ENCODE measurements at places on chromosomes 16 and 17. TPM values are rescaled to one million over a fixed set of nuclear protein-coding genes. Genes with fewer than 3 reads are reported as not detected.

The AOC3 gene
- 15.5 TPM for total RNA-seq

The CLEC18A gene
- 3.5 TPM for total RNA-seq

The AANAT gene
- not detected for total RNA-seq

The MT3 gene
- total RNA-seq = 0.77 TPM

The TMUB2 gene
- 37.3 TPM for total RNA-seq

The KRT36 gene
- total RNA-seq = not detected

The TBX2 gene
- 2.0 TPM for total RNA-seq

The PDILT gene
- total RNA-seq = not detected

The KRT13 gene
- not detected for total RNA-seq

The MARCHF10 gene
- not detected for total RNA-seq

The CDH15 gene
- total RNA-seq = not detected

- no peak for DNase-seq
Measured at GRCh38 chr16:53511403-53512280, 8.6 kb upstream of the AKTIP start.

- DNase-seq = no peak
Measured at GRCh38 chr17:38900978-38901656, 24.3 kb upstream of the LASP1NB start.

DNA sequence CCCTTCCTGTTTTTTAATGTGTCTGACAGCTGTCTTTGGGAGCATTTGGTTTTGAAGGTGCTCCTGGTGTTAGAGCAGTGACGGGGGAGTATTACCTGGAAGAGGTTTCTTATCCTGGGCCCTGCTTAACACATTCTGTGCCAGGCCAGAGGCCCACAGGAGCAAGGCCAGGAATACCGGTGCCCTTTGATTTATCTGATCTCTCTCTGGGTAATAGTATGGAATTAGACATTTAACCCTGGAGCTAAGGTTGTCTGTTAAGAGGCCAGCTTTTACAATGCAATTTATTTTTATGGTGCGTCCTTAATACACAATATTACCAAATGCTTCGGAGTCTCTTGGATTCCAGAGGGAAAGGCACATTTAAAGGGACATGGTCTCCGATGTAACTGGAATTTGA lies 37.2 kb upstream of the GSE1 start:
- DNase-seq = no peak

- DNase-seq = no peak
Measured at GRCh38 chr16:17358355-17358754, 112.4 kb downstream of the XYLT1 start.

DNA sequence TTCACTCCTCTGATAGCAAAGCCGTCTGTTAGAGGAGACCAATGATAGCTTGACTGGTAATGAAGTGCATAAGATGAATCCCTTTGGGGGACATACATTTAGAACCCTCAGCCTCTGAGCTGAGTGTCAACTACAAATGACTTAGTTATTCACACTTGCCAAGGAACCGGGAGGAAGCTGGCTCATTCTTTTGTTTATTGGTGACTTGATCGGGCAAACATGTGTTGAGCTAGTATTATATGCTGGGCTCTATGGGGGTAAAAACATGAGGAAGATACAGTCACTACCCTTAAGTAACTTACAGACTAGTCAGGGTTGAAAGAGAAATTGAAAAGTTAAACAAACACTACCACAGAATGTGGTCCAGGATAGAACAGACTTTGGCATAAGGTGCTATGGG lies 3.0 kb downstream of the CCL16 start:
- no peak for DNase-seq

- DNase-seq = no peak
Measured at GRCh38 chr17:29376667-29377270, 13.4 kb upstream of the TAOK1 start.

DNA sequence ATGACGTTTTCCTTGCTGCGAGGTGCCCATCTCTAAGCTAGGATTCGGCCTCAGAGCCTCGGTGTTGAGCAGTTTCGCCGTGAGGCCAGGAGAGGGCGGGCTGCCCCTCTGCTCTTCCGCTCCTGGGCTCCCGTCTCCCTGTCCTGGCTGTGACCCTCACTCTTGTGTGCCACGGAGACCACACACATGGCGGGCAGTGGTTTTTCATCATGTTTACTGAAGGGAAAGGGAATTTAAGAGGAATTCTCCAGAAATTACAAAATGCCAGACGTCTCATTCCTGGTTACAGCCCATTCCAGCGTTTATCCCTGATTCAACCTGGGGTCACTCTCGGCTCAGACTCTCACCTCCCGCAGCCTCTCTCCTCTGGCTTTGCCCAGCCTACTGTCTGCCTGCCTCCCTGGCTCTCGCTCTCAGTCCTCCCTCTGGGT lies 96.8 kb upstream of the ELAC2 start:
- DNase-seq = no peak

DNA sequence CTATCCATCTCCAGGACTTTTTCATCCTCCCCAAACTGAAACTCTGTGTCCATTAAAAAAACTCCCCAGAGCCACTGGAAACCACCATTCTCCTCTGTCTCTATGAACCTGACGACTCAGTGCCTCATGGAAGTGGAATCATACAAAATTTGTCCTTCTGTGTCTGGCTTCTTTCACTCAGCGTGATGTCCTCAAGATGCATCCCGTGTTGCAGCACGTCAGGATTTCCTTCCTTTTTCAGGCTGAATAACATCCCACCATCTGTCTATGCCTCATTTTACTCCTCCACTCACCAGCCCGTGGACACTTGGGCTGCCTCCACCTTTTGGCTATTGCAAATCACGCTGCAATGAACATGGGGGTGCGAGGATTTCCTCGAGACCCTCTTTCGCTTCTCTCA lies 12.6 kb upstream of the ALDH3A1 start:
- DNase-seq = peak; percentile 28

GRCh38 chr17:48563385-48563838 lies 14.7 kb downstream of the HOXB4 start:
- no peak for DNase-seq

GRCh38 chr17:16352303-16352666 lies 984 bp downstream of the CENPV start:
- DNase-seq = peak; percentile 37

- no peak for DNase-seq
Measured at GRCh38 chr16:22075776-22076175, 16.6 kb upstream of the VWA3A start.

DNA sequence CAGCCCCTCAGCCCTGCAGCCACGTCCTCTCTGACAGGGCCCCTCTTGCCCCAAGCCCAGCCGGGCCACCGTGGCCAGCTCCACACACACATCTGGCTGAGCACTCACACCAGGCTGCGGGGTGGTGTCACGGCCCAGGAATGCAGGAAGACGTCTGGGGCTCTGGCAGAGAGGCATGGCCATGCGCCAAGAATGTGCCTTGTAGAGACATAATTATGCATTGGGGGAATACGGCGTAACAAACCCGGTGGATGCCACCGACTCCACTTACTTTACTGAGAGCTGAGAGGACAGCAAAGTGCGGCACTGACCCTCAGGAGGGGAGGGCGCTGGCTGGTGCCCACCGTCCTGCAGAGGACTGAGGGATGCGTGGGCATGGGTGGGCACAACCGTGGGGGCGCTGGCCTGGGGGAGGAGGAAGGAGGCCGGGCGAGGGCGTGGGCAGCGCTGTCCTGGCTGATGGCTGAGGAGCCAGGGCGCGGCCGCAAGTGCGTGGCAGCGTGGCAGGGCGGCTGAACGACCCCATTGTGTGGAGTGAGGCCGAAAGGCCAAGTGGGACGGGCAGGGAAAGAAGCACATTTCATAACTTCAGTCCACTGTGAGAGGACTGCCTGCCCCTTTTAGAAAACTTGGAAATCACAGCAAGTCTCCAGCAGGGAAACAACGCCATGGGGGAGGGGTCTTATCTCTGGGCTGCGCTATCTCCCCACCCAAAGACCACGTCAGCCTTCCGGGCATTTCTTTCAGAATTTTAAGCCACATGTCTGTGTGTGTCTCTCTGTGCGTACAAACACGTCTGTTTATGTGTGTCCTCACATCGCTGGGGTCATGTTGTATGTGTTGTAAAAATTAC lies 30.6 kb downstream of the METRNL start:
- no peak for DNase-seq

DNA sequence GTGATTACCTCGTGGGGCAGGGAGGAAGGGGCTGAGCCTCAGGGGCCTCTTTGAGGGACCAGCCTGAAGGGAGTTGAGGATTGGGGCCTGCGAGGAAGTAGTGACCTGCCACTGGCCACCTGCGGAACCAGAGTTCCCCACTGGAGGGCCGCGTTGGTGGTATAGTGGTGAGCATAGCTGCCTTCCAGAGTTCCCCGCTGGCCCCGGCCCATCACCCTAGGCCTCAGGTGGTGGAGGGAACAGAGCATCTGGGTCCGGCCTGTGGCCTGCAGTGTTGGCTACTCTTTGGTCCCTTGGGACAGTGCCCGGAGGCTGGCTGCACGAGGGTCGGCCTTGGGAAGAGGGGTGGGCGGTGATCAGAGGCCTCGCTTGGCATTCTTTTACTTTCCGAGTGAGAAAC lies 20.5 kb downstream of the MGAT5B start:
- no peak for DNase-seq

DNA sequence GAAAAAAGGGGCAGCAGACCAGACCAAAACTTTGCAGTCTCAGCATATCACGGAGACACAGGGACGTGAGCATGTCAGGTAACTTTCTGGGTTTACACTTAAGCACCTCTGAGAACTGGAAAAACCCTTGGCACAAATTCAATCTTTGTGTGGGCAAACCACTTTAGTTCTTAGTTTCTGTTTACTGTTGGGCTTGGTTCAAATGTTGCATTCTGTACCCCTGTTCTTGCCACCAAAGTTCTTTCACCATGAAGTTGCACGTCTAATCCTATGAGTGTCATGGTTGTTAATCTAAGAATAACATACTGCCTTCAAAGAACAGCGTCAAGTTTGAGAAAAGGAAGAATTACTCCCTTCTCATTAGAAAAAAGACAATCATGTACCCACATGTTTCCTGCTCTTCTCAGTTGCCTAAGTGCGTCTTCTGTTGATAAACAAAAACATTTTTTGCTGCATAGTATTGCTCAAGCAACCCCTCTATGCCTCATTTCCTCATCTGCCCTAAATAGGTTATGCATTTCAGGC lies 11.6 kb downstream of the KRT33A start:
- DNase-seq = no peak

DNA sequence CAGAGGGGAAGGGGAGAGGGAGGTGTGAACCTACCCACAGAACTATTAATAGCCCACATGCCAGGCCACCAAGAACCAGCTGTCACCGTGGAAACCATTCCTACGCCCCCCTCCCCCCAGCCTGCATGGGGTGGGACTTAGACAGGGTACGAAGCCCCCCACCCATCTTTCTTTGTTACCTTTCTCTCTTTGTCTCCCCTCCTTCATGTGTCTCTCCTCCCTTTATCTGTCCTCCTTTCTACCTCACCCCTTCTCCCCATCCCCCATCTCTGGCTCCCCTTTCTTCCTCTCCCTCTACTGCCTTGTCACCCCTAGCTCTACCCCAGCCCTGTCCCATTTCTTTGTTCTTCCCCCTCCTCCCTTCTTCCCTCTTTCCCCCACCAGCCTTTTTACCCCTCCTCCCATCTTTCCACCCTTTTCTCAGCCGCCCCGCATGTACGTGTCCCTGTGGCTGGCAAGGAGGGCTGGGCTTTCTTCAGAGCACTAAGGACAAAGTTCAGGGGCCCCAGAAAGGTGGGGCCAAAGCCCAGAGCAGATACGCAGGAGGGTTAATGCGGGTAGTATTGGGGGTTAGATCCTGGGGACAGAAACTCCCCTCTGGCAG lies 8.0 kb downstream of the THRA start:
- DNase-seq = no peak

DNA sequence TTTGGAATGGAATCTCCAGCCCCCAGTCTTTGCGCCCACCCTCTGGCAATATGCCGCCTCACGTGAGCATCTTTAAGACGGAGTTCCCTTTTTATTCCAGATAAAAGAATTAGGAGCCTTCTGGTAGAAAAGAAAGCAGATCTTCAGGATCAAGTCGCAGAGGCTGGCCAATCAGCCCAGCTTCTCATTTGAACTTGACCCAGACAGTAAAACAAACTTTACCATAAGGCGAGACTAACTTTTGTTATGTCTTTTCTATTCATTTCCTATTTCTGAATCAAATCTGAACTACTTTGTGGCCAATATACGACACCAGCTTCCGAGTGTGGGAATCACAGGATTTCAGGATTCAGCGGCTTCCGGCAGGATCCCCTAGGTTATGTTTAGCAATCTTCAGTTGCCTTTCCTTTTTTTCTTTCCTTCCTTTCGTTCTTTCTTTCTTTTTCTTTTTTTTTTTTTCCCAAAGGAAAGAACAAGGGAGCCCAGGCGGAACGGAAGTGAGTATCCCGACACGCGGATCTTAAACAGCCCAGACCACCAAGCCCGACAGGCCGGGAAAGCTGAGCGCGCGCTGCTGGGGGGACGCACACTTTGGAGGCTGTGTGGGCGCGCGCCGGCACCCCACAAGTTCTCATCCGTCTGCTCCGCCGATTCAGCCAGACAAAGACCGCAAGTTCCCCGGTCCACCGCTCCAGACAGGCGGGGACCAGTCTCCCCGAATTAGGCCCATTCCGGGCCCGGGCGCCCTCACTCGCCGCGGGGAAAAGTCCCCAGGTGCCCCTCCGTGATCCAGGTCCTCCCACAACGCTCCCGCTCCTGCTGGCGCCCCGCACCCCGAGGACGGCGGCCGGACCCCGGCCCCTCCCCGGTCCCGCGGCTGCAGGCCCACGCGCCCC lies 633 bp downstream of the TBC1D16 start:
- DNase-seq = no peak

DNA sequence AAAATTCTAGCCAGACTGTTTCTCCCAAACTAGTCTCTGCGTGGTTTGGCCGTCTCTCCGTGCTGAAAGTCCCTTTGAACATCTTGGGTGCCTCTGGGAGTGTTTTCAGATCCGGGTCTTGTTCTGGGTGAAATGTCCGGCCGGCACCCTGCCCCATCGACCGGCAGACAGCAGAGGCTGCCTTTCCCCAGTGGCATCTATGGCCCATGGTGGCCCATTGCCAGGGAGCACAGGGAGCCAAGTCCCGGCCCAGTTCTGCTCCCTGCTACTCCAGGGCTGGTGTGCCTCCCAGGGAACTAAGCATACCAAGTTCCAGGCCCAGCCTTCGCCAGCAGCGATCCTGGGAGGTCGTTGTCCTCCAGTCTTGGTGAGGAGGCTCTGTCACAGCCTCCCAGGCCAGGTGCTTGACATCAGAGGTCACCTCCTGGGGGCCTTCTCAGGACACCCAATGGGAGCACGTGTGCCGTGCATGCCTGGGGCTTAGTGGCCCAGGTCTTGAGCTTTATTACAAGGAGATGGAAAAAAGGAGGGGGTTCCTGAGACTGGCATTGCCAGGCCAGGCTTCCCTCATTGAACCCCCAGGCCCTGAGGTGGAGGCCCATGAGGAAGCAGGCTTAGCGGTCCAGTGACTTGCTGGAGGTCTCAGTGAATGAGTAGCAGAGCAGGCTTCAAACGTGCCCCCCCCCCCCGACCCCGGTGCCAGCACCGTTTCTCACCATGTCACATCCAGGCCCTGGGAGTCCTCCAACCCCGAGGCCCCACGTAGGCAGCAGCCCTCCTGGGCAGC lies 54.0 kb downstream of the PGS1 start:
- DNase-seq = no peak

- no peak for DNase-seq
Measured at GRCh38 chr17:50252781-50253180, 21.5 kb upstream of the TMEM92 start.

- DNase-seq = no peak
Measured at GRCh38 chr16:73768786-73769203, 527.8 kb upstream of the PSMD7 start.

- DNase-seq = no peak
Measured at GRCh38 chr16:54602666-54603065, 316.1 kb upstream of the IRX3 start.

- no peak for DNase-seq
Measured at GRCh38 chr17:76080768-76081287, 1.8 kb downstream of the ZACN start.

GRCh38 chr16:54542805-54543505 lies 256.4 kb upstream of the IRX3 start:
- DNase-seq = no peak

Data from chondrocyte (in vitro differentiated cells).